Activated naive CD8-positive, alpha-beta T cell treated with anti-CD3 and anti-CD28 coated beads, Interleukin-2, amount 50 U/mL, for 24 hours (primary cell): ENCODE measurements at places on chromosomes 2 and 18.

DNA sequence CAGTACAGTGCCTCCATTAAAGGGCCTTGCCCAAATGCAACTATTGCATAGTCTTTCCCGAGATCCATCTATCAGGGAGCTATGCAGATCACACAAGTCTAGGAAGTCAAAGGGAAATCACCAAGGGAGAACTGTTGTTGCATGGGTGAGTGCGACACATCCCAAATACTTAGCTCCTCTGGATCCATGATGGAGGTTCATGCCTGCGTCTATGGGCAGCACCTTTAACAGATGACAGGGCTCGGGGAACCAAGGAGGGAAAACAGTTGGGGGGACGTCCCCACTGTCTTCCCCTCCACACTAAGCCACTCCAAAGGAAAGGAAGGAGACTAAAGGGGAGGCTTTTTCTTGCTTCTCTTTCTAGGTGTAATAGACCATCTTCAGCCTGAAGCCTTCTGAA is 552.8 kb upstream of the PKDCC start:
- DNase-seq: peak; percentile 4

DNA sequence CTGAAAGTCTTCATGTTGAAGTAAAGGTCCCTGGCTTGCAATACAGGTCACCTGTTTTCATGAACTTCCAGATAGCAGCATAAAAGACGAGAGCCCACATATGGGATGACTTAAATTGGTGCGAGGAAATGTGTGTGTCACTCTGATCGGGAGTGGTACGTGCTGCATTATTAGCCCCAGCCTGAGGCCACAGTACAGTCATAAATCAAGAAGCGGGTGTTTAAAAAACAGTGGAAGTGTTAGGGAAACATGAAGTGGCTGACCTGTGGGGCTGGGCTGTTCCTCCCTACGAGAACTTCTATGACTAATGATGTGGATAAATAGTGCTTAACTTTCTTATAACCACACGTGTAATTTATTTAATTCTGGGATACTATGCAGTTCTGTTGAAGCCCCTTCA is 24.4 kb downstream of the RDH14 start:
- no peak for DNase-seq

- no peak for DNase-seq
Measured at GRCh38 chr2:17583166-17583565, 42.7 kb downstream of the VSNL1 start.

- no peak for DNase-seq
Measured at GRCh38 chr2:23595601-23596251, 210.7 kb downstream of the KLHL29 start.

DNA sequence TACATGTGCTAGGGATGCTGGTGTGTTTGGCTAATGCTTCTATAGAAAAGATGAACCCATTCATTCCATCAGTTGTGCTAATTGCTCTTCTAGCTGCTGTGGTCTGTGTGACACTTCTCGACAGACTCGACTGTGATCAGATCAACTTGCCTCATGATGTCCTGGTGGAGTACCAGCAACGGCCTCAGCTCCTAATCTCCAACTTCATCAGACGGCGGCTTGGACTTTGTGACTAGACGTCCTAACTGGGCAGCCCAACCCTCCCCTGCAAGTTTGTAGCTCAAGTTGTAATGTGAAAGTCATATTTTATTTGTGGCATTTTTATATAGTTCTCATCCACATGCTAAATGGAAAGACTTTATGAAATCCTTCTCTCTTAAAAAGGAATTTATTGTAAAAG is 33.0 kb downstream of the UPP2 start:
- DNase-seq: no peak

DNA sequence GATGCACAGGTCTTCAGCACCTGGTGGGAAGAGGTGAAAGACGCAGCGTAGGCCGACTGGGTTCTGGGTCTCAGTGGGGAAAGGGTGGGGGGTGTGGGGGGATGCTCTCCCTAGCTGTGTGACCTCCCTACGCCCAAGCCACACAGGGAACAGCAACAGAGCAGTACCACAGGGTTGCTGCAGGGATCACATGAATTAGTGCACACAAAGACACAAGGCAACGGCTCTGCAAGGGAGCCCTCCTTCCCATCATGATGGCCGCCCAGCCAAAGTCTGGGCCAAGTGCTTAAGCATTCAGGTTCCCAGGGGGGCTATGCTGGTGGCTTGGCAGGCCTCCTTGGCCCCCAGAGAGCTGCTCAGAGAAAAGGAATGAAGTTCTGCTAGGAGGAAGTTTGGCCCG is 28.2 kb upstream of the GBX2 start:
- DNase-seq: no peak

GRCh38 chr18:77077941-77078689 is 54.5 kb downstream of the MBP start:
- DNase-seq: no peak

DNA sequence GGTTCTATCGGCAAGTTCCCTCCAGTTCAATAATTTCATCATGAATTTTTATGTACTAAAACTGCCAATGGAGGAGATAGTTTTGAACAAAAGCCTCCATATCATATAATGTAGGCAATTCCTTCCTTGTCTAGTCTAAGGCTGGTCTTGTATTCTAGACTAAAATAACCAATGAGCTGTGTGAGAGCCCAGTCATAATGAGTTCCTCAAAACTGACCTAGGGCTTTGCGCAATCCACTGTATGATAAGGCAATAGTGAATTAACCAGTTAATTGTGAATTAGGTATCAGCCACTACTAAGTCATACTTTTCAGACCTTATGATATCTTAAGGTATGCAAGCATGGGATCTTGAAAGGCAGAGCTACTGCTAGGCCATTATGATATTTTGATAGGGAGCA is 7.6 kb upstream of the UXS1 start:
- DNase-seq: no peak

GRCh38 chr2:179596018-179596417 is 265.4 kb downstream of the ZNF385B start:
- DNase-seq: no peak

DNA sequence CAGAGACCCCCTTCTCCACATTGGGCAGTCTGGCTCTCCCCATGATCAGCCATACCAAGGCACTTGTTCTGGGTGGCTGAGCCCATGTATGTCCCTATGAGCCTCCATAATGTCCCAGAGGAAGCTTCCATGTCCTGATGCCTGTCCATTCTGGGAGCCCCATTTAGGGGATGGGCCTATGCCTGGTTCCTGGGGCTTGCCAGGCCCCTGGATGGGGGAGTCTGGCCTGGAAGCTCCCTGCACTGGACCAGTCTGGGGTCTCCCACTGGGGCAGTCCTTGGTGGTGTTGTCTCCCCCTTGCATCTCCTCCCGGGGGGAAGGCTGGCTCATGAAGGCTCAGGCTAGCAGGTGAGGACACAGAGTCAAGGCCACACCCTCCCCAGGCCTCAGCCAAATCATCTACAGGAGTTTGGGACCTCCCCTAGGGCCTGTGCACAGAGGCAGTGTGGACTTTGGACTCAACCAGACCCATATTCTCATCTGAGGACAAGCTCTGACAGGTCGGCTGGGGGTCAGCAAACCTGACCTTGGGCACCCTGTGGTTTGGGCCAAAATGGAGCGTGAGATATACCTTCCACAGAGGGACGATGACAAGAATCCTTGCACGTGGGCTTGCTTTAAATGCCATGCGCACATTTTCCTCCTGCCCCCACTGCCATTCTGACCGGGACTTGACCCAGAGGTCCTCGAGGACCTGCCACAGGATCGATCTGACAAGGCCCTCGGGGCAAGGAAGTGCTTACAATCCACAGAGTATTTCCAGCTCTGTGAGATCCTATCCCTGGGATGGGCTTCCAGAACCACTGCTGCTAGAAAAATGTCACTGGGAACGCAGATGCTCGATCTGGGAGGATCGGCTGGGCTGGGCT is 38.8 kb downstream of the INHBB start:
- DNase-seq: no peak

GRCh38 chr2:20982861-20983260 is 61.0 kb downstream of the APOB start:
- DNase-seq: no peak

DNA sequence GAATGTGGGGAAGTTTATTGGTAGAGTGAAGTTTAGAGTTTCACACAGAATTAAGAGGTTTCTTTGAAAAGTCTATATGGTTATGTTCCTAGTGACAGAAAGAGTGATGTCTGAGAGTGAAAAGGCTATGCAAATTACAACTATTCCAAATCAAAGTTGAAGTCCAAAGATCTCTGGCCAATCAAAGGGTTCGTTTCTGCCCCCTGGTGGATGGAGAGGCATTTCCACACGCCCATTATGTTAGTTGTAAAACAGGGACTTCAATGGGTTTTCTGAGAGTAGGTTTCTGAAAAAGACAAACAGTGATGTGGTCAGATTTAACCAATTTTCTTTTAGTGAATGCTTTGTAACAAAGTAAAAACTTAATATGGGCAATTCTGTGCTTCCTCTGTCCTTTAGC is 441.5 kb upstream of the POU3F3 start:
- peak; percentile 17 for DNase-seq

DNA sequence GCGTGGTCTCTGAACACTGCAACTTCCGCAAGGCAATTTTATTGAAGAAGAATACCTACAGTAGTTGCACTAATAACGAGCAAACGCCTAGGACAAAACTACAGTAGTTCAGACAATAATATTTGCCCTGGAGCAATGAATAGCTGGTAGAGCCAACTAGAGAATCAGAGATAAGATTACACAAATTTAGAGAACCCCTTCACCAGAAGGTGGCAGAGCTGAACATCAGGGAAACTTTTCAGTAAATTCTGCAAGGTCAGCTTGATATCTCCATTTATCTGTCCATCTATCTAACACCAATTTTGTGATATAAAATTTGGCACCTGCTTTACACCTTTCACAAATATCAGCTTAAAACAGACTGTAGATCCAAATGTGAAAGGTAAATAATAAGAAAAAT is 43.8 kb downstream of the CDH19 start:
- no peak for DNase-seq

DNA sequence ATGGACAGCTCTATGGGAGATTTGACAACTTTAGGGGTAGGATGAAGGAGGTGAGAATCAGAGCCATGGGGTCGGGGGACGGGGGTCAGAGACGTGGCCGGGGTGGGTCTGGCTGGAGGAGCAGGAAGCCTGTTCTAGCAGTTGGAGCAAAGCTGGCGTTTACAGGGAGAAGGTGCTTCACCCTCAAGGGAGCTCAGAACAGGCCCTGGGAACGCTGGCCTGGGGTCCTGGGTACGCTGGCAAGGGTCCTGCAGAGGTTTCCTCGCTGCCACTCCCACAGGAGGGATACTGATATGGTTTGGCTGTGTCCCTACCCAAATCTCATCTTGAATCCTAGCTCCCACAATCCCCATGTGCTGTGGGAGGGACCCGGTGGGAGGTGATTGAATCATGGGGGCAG is 205.0 kb upstream of the ARL4C start:
- DNase-seq: no peak

DNA sequence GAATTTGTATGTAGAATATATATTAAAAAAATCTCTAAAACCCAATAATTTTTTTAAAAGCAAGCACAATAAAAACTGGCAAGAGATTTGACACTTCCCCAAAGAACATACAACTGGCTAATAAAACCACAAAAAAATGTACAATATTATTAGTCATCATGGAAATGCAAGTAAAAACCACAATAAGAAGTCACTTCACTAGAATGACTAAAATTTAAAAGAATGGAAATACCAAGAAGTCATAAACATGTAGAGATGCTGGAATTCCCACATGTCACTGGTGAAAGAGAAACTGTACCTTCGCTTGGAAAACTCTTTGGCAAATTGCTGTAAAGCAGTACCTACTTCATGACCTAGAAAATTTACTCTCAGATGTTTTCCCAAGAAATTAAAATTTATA is 43.4 kb upstream of the KYNU start:
- no peak for DNase-seq

DNA sequence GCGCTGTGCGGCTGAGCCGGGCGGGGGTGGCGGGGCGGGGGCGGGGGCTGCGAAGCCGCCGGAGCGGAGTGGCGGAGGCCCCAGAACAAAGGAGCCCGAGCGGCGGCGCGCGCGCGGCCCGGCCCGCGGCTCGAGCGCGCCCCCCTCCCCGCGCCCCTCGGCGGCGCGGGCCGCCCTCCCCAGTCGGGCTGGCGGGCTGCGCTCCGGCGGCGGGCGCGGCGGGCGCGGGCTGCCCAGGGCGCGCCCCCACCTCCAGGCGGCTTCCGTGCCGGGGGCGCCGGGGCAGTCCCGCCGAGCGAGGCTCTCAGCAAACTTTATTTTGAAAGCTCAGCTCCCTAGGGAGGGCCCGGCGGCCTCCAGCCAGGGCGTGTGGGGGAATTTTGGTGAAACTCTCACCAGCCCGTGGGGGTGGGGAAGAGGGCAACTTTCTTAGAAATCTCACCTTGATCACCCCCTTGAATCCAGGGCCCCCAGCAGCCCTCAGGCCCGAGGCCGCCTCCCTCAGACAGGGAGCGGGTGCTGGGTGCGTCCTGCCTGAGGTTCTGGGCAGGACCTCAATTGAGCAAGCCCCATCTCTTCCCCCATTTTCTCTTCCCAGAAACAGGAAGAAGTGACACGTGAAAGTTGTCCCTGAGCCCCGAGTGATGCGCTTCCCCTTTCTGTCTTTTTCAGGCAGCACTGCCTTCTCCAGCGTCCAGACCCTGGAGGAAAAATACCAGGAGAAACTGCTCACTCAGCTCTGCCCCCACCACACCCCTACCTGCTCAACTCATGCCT is 786 bp downstream of the TET3 start:
- peak; percentile 81 for DNase-seq

DNA sequence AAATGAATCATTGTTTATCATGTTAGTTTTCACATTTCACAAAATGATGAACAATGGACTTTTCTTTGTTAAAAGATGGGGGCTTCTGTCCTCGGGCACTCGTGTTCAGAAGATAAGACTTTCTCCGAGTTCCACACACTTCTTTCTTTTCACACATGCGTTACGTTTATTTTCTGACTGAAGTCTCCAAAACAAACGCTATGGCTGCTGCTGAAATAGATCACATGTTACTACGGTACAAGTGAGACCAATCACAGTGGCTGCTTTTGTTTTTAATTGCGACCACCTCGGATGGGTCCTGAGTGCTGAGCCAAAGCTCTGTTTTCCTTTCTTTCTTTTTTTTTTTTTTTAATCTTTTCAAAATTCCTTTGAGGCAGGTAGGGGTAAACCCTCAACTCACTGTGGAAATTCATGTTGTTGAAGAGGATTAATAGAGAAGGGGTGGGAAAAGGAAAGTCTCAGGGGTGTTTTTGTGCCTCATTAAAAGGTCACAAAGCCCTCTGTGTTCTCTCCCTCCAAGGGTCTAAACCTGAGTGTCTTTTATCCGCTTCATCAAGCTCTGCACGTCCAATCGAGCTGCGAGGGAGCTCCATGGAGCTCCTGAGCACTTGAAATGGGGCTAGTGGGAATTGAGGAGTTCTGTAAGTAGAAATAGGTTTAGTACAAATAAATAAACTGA is 48.2 kb downstream of the ARL4C start:
- no peak for DNase-seq

GRCh38 chr2:108383146-108383830 is 5.5 kb downstream of the SULT1C4 start:
- DNase-seq: no peak

GRCh38 chr2:201261471-201261870 is 1.1 kb downstream of the CASP8 start:
- DNase-seq: peak; percentile 43

DNA sequence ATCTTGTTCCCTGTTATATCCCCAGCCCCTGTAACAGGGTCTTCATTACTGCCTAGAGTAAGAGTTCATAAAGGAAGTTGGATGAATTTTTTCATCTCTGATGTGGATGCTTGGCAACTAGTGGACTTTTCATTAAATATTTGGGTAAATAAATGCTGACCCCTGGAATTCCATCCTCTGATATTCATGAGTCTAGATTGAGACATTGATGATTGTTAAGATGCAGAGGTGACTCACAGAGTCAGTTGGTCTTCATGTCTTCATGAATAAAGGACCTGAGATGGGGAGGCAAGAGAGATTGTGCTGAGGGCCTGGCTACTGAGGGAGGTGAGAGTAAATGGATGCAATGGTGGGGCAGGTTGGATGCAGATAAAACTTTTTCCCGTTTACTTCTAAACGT is 132.7 kb upstream of the NT5C1B start:
- no peak for DNase-seq
